ENCODE measurements at places on chromosomes 5 and 9.

DNA sequence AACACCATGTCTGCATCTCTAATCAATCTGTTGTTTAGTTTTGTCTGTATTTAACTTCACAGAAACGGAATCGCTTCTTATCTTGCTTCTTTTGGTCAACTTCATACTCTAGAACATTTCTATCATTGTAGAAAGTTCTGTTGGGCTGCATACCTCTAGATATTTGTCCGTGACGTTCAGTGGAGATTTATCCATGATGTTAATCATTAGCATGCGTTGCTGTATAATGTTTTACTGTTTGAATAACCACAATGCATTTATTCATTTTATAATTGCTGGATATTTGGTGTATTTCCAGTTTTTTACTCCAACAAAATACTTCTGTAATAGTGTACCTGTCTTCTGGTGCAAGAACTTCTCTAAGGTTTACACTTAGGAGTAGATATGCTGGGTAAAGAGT is 96.2 kb upstream of the GDNF start:
- no peak for DNase-seq

DNA sequence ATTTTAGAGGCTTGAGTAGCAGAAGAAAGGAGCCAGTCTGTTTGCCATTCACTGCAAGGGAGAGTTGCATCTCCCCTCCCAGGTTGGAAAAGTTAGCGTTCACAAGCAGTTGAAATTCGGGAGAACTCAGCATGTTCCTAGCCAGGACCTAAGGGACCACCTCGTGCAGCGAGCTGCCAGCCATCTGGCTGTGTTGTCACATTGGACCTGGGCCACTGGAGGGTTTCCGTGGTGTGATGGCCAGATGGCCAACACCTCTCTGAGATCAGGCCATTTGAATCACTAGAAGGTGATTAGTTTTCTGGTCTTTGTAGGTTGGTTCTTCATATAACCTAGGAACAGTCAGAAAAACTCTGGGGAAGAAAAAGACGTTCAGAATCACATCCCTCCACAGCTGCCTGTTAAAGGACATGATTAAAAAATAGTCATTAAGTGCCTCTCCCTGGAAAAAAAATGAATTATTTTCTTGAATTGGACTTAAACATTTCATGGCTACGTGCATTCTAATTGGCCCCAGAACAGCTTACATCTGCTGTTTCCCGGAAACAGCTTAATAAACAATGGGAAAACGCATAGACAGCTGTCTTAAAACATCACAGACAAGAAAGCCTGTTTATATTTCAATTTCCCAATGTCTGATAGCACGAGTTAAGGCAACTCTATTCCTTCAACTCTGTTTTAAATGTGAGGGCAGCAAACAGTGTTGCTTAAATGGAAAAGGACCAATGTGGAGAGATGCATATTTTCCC is 303.9 kb downstream of the TENT4A start:
- DNase-seq, result no peak

DNA sequence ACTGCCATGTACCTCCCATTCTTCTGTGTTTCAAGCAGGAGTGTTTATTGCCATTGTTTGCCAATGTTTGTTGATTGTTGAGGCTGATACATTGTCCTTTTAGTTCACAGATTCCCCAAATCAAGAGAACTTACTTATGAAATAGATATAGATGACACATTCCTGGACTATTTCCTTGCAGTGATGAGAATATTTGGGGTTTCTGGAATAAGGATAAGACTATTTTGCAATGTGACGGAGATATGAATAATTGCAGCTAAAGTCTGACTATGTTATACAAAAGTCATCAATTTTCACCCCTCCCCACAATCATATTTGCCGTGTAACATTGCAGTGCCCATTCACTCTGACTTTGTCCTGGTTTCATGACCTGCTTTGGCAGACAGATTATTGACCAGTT is 460.8 kb downstream of the CDH10 start:
- no peak for DNase-seq

GRCh38 chr5:156052656-156053055 is 274.3 kb upstream of the SGCD start:
- DNase-seq, result no peak

- no peak for DNase-seq
These were observed 84.8 kb downstream of the WNK2 start for GRCh38 chr9:93268551-93269314.

GRCh38 chr5:133196441-133197085 is 144.8 kb downstream of the HSPA4 start:
- DNase-seq, result no peak

- no peak for DNase-seq
These were observed 378.0 kb upstream of the PDE4D start for GRCh38 chr5:60271517-60271916.

DNA sequence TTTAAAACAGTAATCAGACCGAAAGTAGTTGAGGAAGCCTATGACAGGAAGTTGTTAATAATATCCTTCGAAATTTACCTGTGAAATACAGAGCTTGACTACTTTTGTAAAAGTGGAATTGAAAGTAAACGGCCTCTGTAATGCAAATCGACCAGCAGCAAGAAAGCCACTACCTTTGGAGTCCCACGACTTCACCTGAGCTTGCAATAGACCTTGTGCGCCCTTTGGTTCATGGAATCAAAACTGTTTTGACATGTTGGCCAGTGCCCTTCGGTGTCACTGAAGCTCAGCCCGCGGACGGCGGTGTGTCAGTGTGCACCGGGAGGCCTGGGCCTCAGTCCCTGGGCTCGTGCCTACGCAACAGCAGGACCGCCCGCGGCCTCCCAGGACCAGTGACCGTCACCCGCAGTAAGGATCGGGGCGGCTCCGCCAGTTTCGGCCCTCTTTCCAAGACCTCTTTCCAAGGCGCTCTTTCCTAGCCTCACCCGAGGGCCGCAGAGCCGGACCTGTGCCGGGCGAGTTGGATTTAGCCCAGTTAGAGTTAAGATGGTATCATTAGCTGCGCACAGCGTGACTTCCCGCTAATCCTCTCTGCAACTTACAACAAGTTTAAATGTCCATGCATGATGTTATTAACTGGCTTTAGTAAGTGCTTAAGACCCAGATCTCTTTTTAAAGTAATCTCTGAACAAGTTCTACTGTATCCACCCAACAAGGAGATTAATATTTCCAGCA is 223.3 kb downstream of the MEF2C start:
- DNase-seq, result no peak

DNA sequence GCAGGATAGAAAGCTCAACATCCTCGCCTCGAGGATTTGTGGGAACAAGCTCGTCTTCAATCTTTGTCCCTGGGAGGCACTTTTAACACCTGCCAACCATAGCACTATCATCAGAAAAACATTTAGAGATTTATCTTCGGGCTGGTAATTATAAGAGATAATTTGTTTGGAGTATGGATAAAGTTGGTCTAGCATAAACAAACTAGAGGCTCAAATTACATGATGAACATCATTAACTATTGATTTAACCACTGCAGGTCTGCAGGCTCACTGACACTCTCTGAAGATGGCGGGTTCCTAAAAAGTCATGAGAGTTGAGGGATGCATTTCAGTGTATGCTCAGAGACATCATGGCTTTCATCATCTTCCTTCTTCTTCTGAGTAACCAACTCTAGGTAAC is 25.8 kb upstream of the PCA3 start:
- DNase-seq, result no peak

- no peak for DNase-seq
These were observed 56.6 kb upstream of the EGFL7 start for GRCh38 chr9:136605988-136606660.

GRCh38 chr5:37839407-37840052 is at the start of gene GDNF:
GDNF (minus strand) TSS chr5:37840041; CDS start chr5:37834796, 5,245 bp downstream.
- DNase-seq, result no peak

DNA sequence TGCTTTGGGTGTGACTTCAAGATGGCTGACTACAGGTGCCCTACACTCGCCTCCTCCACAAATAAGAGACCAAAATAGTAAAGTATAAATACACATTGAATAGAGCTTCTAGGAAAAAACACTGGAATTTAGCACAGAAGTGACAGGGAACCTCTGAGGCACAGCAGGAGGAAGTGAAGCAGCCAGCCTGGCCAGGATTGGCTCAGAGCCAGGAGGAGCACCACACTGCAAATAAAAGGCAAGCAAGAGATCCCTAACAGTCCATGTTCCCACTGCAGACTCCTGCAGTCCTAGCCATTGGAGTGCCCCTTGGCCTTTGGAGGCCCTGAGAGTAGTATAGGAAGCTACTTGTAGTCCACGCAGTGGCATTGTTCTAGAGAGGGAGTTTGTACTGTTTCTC is 186.7 kb upstream of the TLX3 start:
- DNase-seq, result no peak

GRCh38 chr5:33690374-33691135 is 201.2 kb downstream of the ADAMTS12 start:
- peak; percentile 10 for DNase-seq

DNA sequence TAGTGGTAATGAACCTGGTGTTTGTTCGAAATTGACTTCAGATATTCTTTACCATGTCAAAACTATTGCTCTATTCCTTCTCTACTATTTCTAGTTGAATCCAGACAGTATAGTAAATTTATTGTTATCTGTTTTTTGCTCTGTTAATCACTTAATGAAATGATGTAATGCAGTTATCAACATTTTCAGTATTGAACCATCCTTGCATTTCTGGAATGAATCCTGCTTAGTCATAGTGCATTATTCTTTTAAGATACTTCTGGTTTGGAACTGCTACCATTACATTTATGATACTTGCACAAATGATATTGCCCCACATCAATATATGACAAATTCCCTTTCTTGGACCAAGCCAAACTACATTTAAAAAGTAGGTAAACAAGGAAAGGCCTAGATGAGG is 554.0 kb upstream of the KLF4 start:
- no peak for DNase-seq

DNA sequence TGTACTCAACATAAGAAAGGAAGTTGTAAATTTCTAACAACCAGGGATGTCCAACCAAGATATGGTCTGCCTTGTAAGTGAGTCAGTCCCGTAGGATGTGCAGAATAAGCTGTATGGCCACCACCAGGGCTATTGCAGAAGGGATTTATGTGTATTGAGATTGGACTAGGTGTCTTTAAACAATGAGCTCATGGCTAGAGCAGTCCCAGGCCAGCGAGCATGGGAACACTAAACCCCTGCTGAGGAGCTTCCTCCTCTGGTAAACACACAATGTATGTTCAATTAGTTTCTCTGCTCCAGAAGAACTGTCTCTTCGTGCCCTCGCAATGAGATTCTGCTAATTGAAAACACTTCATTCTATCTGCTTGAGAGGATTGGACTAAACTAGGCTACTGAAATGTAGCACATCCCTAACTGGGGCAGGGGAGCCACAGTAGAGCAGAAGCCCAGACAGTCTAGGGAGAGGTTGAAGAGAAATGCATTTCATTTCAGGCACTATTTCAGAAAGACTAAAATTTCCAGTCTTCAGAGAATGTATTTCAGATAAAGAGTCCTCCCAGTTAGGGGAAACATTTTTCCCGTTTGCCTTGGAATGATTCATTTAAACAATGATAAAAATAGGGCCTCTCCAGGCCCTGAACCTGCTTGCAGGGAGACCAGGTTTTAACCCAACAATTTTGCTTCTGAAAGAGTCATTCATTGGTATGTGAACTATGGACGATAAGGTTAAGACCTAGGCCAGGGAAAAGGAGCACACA is 154.7 kb downstream of the FAM114A2 start:
- DNase-seq, result no peak

- DNase-seq, result no peak
These were observed 13.5 kb downstream of the CREBRF start for GRCh38 chr5:173069671-173070070.

DNA sequence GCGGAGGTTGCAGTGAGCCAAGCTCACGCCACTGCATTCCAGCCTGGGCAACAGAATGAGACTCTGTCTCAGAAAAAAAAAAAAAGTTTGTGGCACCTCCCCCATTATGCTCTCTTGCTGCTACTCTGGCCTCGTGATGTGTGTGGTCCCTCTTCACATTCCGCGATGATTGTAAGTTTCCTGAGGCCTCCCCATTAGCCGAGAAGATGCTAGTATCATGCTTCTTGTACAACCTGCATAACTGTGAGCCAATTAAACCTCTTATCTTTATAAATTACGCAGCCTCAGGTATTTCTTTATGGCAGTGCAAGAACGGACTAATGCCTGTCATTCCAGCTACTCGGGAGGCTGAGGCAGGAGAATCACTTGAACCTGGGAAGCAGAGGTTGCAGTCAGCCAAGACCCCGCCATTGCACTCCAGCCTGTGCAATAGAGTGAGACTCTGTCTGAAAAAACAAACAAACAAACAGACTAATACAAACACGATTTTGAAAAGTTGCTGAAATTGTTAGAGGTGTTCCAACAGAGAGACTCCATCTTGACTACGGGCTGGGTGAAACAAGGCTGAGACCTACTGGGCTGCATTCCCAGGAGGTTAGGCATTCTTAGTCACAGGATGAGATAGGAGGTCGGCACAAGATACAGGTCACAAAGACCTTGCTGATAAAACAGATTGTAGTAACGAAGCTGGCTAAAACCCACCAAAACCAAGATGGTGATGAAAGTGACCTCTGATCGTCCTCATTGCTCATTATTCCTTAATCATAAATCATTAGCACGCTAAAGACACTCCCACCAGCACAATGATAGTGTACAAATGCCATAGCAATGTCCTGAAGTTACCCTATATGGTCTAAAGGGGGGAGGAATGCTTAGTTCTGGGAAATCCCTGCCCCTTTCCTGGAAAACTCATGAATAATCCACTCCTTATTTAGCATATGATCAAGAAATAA is 8.3 kb upstream of the AFF4 start:
- no peak for DNase-seq

GRCh38 chr9:131609099-131609830 is 63.9 kb downstream of the PRRT1B start:
- DNase-seq, result peak; percentile 16

GRCh38 chr5:169970911-169971765 is 9.2 kb downstream of the INSYN2B start:
- peak; percentile 71 for DNase-seq

- no peak for DNase-seq
These were observed 774.5 kb upstream of the RGMB start for GRCh38 chr5:97998941-97999340.

GRCh38 chr9:70127540-70128416 is 84.1 kb downstream of the MAMDC2 start:
- no peak for DNase-seq

- DNase-seq, result no peak
These were observed 157.8 kb upstream of the NR4A3 start for GRCh38 chr9:99663856-99664255.

DNA sequence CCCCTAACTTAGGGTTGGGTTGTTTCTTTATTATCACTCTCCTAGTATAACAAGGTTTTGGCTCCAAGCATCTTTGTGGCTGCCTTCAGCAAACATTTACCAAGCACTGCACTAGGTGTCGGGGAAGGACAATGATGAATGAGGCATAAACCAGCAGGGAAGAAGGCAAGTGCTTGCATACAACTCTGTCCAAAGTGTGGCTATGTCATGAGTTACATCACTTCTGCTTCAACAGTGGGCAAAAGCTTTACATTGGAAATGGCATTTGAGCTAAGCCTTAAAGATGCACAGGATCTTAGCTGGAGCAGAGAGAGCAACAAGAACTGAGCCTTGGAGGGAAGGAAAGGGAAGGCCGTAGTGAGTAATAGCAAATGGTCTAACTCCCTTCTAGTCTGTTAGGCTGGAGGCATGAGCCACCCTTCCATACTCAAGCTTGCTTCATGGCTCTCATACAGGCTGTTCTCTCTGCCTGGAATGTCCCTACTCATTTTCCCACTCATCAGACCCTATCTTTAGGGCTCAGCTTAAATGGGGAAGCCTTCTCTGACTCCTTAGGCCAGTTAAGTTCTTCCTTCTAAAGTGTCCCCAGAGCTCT is 121.8 kb downstream of the SEMA6A start:
- no peak for DNase-seq

GRCh38 chr5:140083120-140083519 is 30.8 kb upstream of the PURA start:
- no peak for DNase-seq

GRCh38 chr9:107949061-107949460 is 459.5 kb upstream of the KLF4 start:
- DNase-seq, result no peak

- DNase-seq, result no peak
These were observed 42.1 kb upstream of the SUB1 start for GRCh38 chr5:32543291-32543690.

Measured in H54 (cell line).